ENCODE measurements at places on chromosomes 6 and 20.
A peak's percentile ranks its signal among the peaks of the same experiment; 100 is the strongest.

- DNase-seq = no peak
These were observed 2.5 kb downstream of the GTF2H5 start for GRCh38 chr6:158170656-158171081.

- peak; percentile 4 for DNase-seq
These were observed 648.5 kb downstream of the TFAP2A start for GRCh38 chr6:9766240-9766915.

DNA sequence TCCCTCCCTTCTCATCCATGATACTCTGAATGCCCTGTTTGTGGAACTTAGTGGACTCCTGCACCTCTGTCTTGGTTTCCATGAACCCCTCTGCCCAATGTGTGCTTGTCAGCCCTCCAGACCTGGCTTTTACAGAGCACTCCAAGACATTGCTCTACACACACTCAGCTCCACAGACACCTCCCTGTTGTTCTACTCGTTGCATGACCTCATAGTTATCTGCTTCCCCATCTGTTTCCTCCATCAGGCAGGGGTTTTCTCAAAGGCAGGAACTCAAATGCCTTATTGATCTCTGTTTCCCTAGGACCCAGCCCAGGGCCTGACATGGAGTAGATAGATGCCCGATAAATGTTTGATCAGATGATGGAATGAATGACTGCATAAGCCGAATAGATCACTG, 13.3 kb downstream of the PLCG1 start:
- no peak for DNase-seq

DNA sequence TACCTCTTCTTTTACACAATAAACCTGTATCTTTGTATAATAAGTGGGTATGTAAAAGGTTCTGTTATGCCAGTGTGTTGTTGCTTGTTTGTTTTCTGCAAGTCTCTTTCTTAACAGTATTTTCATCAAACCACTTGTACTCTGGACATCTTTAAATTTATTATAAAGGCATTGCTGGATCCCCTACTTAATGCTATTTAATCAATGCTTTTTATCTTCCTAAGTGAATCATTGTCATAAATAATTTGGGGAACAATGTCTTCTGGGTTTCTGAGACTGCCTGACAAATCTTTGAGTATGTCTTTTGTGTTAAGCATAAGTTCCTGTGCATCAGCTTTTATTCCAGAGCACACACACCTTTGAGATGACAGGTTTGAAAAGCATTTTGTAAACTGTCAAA, 64.7 kb downstream of the ITCH start:
- DNase-seq = no peak

DNA sequence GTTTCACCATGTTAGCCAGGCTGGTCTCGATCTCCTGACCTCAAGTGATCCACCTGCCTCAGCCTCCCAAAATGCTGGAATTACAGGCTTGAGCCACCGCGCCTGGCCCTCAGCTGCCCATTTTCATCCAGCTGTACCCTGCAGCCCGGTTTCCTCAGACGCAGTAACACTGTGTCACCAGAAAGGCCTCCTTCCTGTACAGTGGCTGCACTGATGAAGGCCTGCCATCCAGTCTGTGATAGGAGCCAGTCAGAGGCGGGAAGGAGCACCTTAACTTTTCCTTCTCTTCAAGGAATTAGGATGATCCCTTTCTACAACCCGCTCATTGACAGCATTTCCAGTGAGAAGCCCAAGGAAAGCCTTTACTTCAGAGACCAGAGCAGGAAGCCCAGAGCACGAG, 75.9 kb downstream of the GFOD1 start:
- DNase-seq = no peak

GRCh38 chr6:40355066-40355465, 232.1 kb downstream of the LRFN2 start:
- DNase-seq = no peak

GRCh38 chr6:39217177-39217864, 12.0 kb downstream of the KCNK5 start:
- no peak for DNase-seq

GRCh38 chr6:139871803-139872510, 497.5 kb upstream of the CITED2 start:
- DNase-seq = no peak

- DNase-seq = no peak
These were observed 35.9 kb upstream of the B4GALT5 start for GRCh38 chr20:49749625-49750024.

Data from GM06990 (cell line).